Neural crest cell (in vitro differentiated cells): ENCODE measurements at places on chromosomes 7 and 10. TPM values are rescaled to one million over a fixed set of nuclear protein-coding genes. Genes with fewer than 3 reads are reported as not detected.

- H3K4me3 ChIP-seq = no peak overlapping the region
- no peaks in the 10 kb centered on the region for H3K4me1 ChIP-seq
- H3K27ac ChIP-seq = no peak overlapping the region
- peaks cover 8% of the 10 kb centered on the region for H3K36me3 ChIP-seq
- H3K27me3 ChIP-seq = no peaks in the 10 kb centered on the region
Measured at GRCh38 chr7:75984130-75985008, 10.0 kb downstream of the TMEM120A start.

The LRRC61 gene
- 23.2 and 26.3 TPM in 2 replicates for total RNA-seq

- no peaks in the 10 kb centered on the region for H3K27me3 ChIP-seq
- no peak overlapping the region for H3K27ac ChIP-seq
Measured at GRCh38 chr7:33485747-33486493, 356.6 kb downstream of the BBS9 start.

DNA sequence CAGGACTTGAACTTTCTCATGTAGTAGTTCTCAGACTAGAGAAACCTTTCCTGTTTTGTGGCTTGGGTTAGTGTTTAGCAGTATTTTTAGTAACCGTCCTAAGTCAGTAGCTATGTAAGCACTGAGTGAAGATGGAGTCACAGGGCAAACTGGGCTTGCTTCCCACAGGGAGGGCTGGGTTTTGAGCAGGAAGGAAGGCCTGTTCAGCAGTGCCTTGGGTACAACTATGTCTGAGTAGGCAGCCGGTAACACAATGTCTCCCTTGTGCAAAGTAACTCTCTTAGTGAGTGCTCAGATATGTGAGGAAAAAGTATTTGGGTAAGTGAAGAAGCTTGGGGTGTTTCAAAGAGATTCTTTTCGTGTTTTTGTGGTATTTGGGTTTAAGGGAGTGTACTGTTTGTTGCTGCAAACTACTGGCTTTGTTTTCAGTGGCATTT lies 96.4 kb downstream of the CCSER2 start:
- no peak for DNase-seq
- peaks cover 18% of the 10 kb centered on the region for H3K36me3 ChIP-seq
- H3K27me3 ChIP-seq = no peaks in the 10 kb centered on the region
- H3K27ac ChIP-seq = peak overlapping the region; percentile 85
- peaks cover 8% of the 10 kb centered on the region for H3K4me1 ChIP-seq

GRCh38 chr7:38413784-38414183 lies 140.3 kb upstream of the TARP start:
- no peaks in the 10 kb centered on the region for H3K36me3 ChIP-seq
- DNase-seq = no peak
- no peak overlapping the region for H3K27ac ChIP-seq
- H3K4me3 ChIP-seq = no peak overlapping the region

DNA sequence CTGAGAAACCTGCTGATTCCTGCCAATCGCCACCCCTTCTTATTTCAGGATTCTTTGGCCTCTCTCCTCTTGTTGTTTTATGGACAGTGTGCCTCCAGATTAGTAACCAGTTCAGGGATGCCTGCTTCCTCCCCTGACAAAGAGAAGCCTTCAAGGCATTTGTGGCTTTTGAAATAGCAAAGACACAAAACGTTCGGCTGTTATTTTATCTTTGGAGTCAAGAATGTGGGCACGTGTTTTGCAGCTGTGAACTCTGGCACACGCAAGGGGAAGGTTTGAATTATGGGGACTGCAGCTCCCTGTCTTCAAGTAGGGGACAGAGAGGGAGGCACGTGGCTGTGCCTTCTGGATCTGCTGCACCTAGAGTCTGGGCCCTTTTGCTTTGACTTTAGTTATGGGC lies 157.9 kb upstream of the GRB10 start:
- peaks cover 10% of the 10 kb centered on the region for H3K4me1 ChIP-seq
- H3K4me3 ChIP-seq = no peak overlapping the region
- peaks cover 7% of the 10 kb centered on the region for H3K36me3 ChIP-seq
- no peak for DNase-seq
- no peaks in the 10 kb centered on the region for H3K27me3 ChIP-seq

GRCh38 chr10:132453470-132453861 lies 56.5 kb downstream of the PWWP2B start:
- no peak overlapping the region for H3K4me3 ChIP-seq
- H3K4me1 ChIP-seq = no peaks in the 10 kb centered on the region
- H3K27ac ChIP-seq = no peak overlapping the region
- DNase-seq = no peak
- H3K36me3 ChIP-seq = no peaks in the 10 kb centered on the region

DNA sequence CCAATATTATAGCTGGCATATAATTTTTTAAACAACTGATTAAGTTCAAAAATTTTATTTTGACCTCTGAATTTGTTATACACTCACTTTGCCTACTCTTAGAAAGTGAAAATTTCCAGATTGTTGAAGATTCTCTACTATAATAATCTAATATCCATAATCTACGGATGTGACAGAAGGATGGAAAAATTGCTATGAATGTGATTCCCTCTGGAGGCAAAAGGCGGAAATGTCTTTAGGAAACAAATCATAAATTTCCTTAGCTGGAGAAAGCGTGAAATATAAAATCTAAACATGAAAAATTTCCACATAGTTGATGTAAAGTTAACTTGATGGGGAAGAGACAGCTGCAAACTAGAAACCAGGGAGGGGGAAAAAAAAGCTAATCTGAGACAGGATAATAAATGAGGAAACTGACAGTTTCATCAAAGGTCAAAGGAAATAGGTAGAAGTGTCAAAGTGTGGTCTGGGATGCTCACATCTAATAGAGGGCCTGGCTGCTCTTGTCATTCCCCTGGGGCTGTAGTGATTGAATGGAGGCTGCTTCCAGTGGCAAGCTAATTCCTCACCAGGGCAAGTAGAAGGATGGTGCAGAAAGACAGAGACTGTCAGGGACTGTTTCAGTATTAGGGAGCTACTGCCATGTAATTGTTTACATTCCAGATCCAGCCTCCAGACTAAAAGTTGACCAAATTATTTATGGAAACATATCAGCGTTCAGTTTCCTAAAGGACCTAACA lies 264.5 kb downstream of the SDHAF3 start:
- no peak overlapping the region for H3K27ac ChIP-seq
- H3K36me3 ChIP-seq = no peaks in the 10 kb centered on the region
- H3K27me3 ChIP-seq = peaks cover 2% of the 10 kb centered on the region
- H3K4me3 ChIP-seq = no peak overlapping the region

DNA sequence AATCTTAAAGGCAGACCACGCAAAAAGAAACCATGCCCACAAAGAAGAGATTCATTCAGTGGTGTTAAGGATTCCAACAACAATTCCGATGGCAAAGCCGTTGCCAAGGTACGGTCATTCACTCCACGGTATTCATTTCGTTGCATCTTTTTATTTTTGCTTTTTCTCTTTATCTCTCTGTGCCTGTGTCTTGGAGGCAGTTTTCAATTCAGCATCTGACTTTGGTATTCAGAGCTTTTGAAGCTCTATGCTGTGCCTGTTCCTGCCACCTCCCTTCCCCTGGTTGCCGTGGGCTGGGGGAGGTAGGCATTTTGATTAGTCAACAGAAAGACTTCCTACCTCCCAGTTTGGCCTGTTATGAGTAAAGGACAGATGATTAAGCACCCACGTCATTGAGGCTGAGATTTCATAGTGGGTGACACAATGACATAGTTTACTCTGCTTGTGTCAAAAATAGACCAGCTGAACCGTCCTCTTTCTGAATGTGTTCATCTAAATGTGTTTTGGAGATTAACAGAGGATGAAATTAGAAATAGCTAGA lies 149.5 kb downstream of the ARID5B start:
- H3K27ac ChIP-seq = peak overlapping the region; percentile 98
- no peak for DNase-seq
- H3K27me3 ChIP-seq = no peaks in the 10 kb centered on the region
- H3K36me3 ChIP-seq = peaks cover 15% of the 10 kb centered on the region
- H3K4me1 ChIP-seq = peaks cover 70% of the 10 kb centered on the region

DNA sequence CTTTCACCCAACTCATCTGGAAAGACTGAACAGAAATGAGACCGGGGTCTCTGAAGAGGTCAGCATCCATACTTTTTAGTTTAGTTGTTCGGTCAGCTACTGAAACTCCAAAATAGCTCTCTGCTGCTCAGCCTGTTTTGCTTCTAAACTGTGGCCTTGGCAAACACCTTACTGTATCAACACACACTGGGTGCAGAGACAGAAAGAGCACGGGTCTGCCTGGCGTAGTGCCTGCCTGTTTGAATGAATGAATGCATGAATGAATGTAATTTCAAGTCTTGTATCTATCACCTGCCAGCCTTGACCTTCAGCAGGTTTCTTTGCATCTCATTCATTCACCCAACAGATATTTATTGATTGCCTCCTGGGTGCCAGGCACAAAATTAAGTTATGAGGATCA lies 98.4 kb downstream of the PLPP4 start:
- no peak overlapping the region for H3K4me3 ChIP-seq
- DNase-seq = no peak
- peaks cover 20% of the 10 kb centered on the region for H3K4me1 ChIP-seq
- H3K36me3 ChIP-seq = no peaks in the 10 kb centered on the region

DNA sequence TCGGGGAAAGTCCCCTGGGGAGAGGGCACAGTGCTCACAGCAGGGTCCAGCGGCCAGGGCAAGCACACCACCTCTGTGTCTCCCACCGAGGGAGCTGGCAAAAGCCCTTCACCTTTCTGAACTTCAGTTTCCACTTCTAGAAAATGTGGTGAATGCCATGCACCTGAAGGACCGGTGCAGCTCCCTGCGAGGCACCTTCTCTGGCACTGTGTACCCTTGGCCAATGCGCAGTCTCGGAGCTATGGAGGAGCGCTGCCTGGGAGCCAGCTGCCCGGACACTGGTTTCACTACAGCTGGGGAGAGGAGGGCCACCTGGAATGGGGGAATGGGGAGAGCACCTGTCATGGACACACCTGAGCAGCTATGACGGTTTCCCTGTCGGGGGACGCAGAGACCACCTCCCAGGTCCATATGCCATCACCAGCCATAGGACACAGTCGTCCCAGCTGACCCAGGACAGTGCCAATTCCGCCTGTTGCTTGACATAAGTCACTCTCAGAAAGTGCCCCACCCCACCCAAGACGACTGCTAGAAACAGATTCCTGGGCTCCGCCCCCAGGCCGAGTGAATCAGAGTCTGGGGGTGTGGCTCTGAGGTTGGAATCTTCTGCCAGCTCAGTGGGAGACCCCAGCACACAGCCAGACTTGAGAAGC lies 16.8 kb downstream of the RASGEF1A start:
- H3K27me3 ChIP-seq = peaks cover 21% of the 10 kb centered on the region
- H3K36me3 ChIP-seq = no peaks in the 10 kb centered on the region
- no peak overlapping the region for H3K4me3 ChIP-seq
- no peaks in the 10 kb centered on the region for H3K4me1 ChIP-seq
- no peak for DNase-seq

DNA sequence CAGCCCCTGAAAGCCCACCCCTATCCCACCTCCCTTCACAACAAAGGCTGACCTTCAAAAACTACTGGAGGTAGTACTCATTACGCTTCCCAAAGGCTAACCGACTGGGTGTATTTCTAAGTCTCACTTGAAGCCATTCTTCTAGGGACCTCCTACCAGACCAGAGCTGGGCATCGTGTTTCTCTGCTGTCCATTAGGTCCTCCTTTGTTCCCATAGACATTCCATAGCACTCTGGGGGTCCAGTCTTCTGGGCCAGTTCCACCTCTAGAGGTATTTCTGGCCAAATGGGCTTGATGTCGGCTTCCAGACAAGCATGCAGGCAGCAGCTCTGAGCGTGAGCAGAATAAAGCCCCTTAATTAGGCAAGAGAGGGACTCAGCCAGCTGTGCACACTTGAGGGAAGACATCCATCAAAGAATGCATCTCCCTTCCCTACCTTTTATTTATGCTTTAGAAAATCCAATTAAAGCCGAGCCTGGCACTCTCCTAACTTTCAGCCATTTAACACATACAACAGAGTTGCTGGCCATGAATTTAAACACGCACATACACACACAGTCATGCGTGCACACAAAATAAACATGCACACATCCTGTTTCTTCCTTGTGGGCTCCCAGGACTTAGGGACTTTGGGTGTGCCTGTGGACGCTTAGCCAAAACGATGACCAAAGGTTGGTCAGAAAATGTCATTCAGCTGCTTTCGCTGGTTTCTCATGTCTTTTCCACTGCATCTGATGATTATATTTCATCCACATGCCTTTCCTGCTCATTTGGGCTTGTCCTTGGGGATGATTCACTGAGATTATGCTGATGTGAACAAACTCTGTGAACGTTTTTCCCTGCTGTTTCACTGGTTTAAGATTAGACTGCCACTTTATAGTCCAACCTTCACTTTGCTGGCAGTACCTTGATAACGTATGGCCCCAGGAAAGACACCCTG lies 362.0 kb upstream of the NFE2L3 start:
- DNase-seq = no peak
- H3K27ac ChIP-seq = peak overlapping the region; percentile 46
- H3K4me1 ChIP-seq = peaks cover 9% of the 10 kb centered on the region
- H3K4me3 ChIP-seq = no peak overlapping the region
- H3K27me3 ChIP-seq = no peaks in the 10 kb centered on the region

The TDRD1 gene
- total RNA-seq = not detected in 2 replicates

The FRAT2 gene
- total RNA-seq = 8.6 and 8.8 TPM in 2 replicates

GRCh38 chr7:27595009-27595408 lies 67.7 kb downstream of the HIBADH start:
- H3K27ac ChIP-seq = no peak overlapping the region
- H3K27me3 ChIP-seq = no peaks in the 10 kb centered on the region
- no peak for DNase-seq
- peaks cover 8% of the 10 kb centered on the region for H3K36me3 ChIP-seq

GRCh38 chr7:71506822-71507221 lies 374.9 kb downstream of the GALNT17 start:
- H3K4me1 ChIP-seq = peaks cover 21% of the 10 kb centered on the region
- no peak overlapping the region for H3K27ac ChIP-seq
- H3K27me3 ChIP-seq = no peaks in the 10 kb centered on the region
- no peak overlapping the region for H3K4me3 ChIP-seq
- no peak for DNase-seq

The STEAP1 gene
- 2.4 and 3.3 TPM in 2 replicates for total RNA-seq

- peaks cover 9% of the 10 kb centered on the region for H3K36me3 ChIP-seq
- DNase-seq = no peak
- H3K27me3 ChIP-seq = no peaks in the 10 kb centered on the region
- no peak overlapping the region for H3K4me3 ChIP-seq
Measured at GRCh38 chr7:140330128-140330527, 68.2 kb downstream of the SLC37A3 start.

The STAG3 gene
- 1.1 and 1.9 TPM in 2 replicates for total RNA-seq

GRCh38 chr10:99432047-99432446 lies 1.6 kb upstream of the GOT1 start:
- H3K4me1 ChIP-seq = peaks cover 35% of the 10 kb centered on the region
- no peak for DNase-seq
- peak overlapping the region; percentile 96 for H3K4me3 ChIP-seq
- no peak overlapping the region for H3K27ac ChIP-seq
- peaks cover 3% of the 10 kb centered on the region for H3K36me3 ChIP-seq

The CHST15 gene
- 1.3 and 1.5 TPM in 2 replicates for total RNA-seq

The WDFY4 gene
- total RNA-seq = not detected in 2 replicates

DNA sequence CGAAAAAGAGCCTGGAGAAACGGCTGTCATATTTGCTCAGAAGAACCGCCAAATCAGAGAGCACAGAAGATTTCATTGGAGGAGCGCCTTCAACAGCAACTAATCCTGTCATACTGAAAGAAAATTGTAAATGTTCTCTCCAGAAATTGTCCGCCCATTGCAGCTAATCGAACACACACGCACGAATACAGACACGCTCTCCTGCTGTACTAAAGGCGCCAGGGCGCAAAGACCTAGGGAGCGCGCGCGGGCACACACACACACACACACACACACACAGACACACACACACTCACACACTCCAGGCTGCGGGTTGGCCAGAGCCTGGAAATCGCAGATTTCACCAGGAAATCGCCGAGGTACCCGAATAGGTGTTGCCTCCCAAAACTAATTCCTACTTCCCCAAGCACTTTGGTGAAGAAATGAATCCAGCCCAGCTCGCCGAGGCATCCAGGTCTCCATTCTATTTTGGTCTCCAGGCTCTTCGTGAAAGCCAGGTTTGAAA lies at the start of gene CHRM2:
Gene CHRM2, plus strand, starts transcription at position 157 of the 505 bp plus-strand sequence. CDS start 146,214 bp downstream, outside the sequence.
- H3K27me3 ChIP-seq = peaks cover 88% of the 10 kb centered on the region
- peaks cover 30% of the 10 kb centered on the region for H3K4me1 ChIP-seq
- DNase-seq = peak; percentile 15
- no peak within 1 kb of the TSS for H3K27ac ChIP-seq
